NCI-H1092 (cell line): ENCODE measurements at places on chromosomes 5 and 9.

DNA sequence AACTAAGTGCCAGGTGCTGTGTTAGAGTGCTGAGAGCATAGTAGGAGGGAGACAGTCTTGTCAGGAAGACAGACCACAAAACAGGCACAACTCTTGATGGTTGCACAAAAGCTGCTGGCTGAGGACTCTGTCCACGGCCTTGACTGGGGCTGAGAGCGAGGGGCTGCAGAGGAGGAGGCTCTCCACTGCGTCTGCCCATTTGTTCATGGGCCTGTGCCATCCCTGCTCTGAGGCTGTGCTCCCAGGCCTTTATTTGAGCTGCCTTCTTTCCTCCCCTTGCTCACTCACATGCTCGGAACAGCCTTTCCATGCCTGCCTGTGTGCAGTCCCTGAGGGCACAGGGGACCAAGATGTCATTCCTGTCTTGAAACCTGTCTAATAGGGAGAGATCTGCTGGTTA is 147.8 kb downstream of the CACNA1B start:
- no peak for DNase-seq

DNA sequence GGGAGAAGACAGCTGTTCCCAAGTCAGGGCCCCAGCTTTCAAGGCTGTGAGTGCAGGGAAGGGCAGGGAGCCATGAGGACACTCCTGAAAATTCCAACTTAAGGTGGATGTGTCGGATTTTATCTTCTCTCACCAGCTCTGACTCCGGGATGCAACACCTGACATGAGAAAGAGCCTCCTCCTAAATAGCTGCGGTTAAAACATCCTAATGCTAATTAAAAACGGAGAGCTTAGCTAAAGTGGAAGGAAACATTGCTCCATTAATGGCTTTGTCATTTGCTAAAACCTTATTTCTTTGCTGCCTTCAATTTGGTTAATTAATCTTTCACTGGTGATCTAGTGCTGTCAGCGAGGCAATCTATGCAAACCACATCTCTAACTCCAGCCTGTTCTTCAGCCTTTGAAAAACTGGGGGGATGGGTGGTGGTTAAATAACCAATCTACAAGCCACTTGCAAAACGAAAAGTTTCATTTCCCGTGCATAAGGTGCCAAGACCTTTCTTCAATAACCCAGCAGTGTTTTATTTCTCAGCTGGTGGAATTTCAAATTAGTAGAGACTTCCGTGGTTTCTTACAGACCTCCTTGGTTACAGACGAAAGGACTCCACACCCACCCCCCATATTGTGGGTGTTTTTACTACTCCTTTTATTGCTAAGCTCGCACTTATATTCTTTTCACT is 379.6 kb downstream of the MLLT3 start:
- DNase-seq: no peak

DNA sequence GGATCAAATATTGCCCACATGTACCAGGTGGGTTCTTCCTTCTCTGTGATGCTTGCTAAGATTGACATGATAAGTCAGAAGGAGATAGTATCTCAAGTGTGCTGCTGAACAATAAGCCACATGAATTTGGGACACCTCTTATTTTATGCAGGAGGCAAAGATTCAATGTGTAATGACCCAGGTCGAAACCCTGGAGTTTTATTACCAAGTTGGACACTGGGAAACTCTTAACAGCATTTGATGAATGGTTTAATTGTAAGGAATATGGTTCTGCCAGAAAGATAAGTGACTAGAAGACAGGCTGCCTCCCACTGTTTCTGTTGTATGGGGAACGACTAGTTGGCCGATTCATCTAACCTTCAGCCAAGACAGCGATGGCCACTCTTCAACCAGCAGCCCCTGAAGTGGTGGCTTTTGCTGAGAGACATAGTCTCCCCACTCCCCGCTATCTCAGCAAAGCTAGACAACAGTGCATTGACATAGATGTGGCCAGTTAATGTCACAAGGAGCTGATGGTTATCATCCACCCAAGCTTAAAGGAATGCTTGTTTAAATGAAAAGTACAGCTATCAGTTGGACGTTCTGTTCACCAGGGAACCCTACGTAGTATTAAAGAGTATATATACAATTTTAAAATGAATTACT is 407.7 kb downstream of the KDM4C start:
- DNase-seq: no peak

GRCh38 chr9:18489861-18490260 is 15.9 kb downstream of the ADAMTSL1 start:
- no peak for DNase-seq

- DNase-seq: no peak
These were observed 423.8 kb downstream of the TMEM161B start for GRCh38 chr5:87844866-87845265.
